Right cardiac atrium (tissue), 5 donors: ENCODE measurements at places on chromosomes 2 and 18. TPM values are rescaled to one million over a fixed set of nuclear protein-coding genes. Genes with fewer than 3 reads are reported as not detected.

The LTBP1 gene
- 115 TPM for total RNA-seq

The CRYGD gene
- not detected for total RNA-seq

The MPHOSPH10 gene
- total RNA-seq, result 20.2 TPM

The CENPA gene
- total RNA-seq, result not detected

The ACKR3 gene
- total RNA-seq, result 27.4 TPM

The GRB14 gene
- total RNA-seq, result 19.5 TPM

The RBM44 gene
- 0.70 TPM for total RNA-seq

The SCG2 gene
- total RNA-seq, result 0.15 TPM

The ZAP70 gene
- 0.62 TPM for total RNA-seq

The MAP3K19 gene
- not detected for total RNA-seq

The IL36RN gene
- not detected for total RNA-seq

The ATG9A gene
- 76.8 TPM for total RNA-seq

The SPC25 gene
- total RNA-seq, result 0.53 TPM

The COL4A4 gene
- 13.1 TPM for total RNA-seq

The GPR45 gene
- not detected for total RNA-seq

The CYBRD1 gene
- total RNA-seq, result 90.8 TPM

The DNAJC5G gene
- 2.1 TPM for total RNA-seq

The LOXHD1 gene
- 0.54 TPM for total RNA-seq

The DPY30 gene
- 42.5 TPM for total RNA-seq

The C1QL2 gene
- not detected for total RNA-seq

The PRSS56 gene
- total RNA-seq, result 0.11 TPM

The SMAD7 gene
- total RNA-seq, result 97.6 TPM

The DSEL gene
- 3.3 TPM for total RNA-seq

The ZNF521 gene
- total RNA-seq, result 38.8 TPM

The ANKRD29 gene
- total RNA-seq, result 3.4 TPM

The ITGA4 gene
- 1.1 TPM for total RNA-seq

The STARD6 gene
- total RNA-seq, result not detected

The UPP2 gene
- total RNA-seq, result not detected

The ODC1 gene
- 47.9 TPM for total RNA-seq

The TRABD2A gene
- total RNA-seq, result 1.3 TPM

The SPATA3 gene
- total RNA-seq, result not detected

The IL36A gene
- total RNA-seq, result not detected

The BMP10 gene
- total RNA-seq, result 2,694 TPM

The IL1R1 gene
- total RNA-seq, result 111 TPM

The TEX44 gene
- total RNA-seq, result not detected

The CGREF1 gene
- total RNA-seq, result 4.3 TPM

The FAM237A gene
- total RNA-seq, result not detected

The STPG4 gene
- total RNA-seq, result 0.20 TPM

The MYO7B gene
- total RNA-seq, result 0.45 TPM
